Foreskin keratinocyte (primary cell): ENCODE measurements at places on chromosomes 1 and 21. TPM values are rescaled to one million over a fixed set of nuclear protein-coding genes. Genes with fewer than 3 reads are reported as not detected.

DNA sequence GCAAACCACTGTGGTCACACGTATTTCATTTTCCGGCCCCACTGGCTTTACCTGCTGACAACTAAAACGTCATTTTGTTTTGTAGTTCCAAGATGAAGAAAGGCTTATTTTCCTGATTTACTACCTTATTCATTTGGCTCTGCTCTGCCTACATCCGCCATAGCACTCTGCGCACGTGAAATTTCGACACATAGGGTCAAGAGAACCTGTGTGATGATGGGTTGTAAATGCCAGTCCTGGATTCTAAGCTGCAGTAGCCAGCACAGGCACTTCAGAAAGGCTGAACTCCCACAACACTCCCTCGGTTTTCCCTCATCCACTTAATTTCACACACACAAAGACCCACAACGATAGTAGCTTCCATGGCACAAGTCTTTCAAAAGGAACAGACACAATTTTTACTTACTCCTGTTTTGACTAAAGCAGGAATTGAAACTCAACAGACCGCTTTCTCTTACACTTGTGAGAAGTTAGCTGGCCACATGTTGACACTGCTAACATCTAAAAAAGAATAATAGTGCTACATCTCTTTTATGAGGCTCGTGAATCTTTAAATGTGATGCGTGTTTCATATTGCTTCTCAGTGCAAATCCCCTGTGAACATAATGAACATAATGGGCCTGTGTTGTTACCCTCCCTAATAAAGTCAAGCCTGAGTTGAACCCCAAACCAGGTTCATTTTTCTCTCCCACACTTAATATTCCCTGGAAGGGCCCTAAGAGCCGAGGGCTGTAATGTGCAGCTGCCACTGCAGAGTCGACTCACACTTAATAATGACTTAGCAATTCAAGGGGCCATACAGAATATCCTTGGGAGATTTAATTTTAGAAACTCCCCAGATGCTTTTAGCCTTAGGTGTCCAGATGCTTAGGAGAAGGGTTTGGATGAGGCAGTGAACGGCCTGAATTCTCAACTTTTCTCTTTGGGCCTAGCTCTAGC is 1.5 kb upstream of the RUNX1 start:
- no peak for DNase-seq

DNA sequence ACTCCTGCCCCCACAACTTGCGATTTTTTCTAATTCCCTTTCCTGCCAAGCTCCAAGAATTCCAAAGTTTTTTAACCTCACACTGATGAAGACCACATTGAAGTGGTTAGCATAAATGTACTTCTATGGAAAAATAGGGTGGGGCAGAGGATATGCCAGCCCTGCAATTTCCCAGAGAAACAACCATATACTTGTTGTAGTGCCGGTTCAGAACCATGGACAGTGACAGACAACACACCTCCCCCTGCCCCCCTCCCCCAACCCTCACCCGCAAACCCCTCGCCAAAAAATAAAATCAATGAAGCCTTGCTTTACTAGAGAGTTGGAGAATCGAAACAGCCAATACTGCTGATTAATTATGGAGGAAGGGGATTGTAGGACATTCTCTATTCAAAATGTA is 109.5 kb upstream of the GRIK3 start:
- DNase-seq, result no peak

DNA sequence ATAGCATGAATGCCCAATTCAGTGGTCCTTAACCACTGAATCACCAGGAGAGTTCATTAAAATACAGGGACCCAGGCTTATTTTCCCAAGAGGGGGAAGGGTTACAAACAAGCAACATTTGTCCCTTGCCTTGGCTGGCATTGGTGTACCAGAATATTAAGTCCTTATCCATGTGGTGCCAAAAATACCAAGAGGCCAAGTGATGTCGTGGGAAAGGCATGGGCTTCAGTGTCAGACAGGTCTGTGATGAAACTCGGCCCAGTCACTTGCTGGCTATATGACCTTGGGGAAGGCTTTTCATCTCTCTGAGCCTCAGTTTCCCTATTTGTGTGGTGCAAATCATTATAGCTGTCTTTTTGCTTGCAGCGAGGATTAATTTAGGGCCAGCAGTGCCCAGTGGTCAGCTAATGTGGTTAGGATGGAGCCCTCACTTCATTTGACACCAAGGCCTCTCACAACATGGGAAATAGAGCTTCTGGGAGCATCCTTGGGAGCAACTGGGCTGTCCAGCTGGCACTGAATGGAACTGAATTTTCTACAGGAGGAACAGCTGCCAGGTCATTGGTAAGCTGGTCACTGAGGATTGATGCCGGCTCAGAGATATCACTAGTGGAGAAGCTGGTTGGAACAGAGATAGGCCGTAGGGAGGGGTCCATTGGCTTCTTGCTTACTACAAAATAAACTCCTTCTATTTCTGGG is 77.2 kb upstream of the PPP2R5A start:
- no peak for DNase-seq

- DNase-seq, result no peak
These were observed 22.1 kb downstream of the NEK2 start for GRCh38 chr1:211653293-211653692.

DNA sequence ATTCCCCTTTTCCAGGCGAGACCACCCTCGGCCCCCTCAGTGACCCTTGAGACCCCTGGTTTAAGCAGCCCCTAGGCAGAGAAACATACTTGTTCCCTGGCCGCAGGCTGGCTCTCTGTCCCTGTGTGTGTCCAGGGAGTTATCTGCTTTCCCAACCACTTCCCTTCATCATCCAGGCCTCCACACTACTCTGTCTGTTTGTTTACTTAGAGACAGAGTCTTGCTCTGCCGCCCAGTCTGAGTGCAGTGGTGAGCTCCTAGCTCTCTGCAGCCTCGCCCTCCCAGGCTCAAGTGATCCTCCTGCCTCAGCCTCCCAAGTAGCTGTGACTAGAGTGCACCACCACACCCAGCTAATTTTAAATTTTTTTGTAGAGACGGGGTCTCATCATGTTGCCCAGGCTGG is 5.8 kb upstream of the VWA1 start:
- DNase-seq, result no peak

GRCh38 chr1:13510499-13510898 is 3.3 kb downstream of the LRRC38 start:
- no peak for DNase-seq

- DNase-seq, result no peak
These were observed 24.6 kb upstream of the TRAPPC10 start for GRCh38 chr21:43987509-43987908.

Gene PAQR6
- 1.1 and 1.8 TPM in 2 replicates for polyA plus RNA-seq

DNA sequence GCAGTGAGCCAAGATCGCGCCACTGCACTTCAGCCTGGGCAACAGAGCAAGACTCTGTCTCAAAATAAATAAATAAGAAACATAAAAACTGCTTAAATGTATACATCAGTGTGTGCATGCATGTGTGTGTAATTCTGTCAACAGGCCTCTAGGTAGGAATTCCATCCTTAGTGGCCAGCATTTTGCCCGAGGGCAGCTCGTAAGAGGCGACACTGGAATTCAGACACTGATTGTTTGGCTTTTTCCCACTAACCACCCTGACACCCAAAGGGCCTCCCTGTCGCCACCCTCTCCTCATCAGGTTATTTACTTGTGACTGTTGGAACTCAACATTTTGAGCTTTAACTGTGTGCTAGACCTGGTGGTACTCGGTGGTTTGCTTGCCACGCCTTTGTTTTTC is 64.0 kb upstream of the KIF1B start:
- no peak for DNase-seq

Gene MMEL1
- polyA plus RNA-seq, result 0.29 and 0.56 TPM in 2 replicates

DNA sequence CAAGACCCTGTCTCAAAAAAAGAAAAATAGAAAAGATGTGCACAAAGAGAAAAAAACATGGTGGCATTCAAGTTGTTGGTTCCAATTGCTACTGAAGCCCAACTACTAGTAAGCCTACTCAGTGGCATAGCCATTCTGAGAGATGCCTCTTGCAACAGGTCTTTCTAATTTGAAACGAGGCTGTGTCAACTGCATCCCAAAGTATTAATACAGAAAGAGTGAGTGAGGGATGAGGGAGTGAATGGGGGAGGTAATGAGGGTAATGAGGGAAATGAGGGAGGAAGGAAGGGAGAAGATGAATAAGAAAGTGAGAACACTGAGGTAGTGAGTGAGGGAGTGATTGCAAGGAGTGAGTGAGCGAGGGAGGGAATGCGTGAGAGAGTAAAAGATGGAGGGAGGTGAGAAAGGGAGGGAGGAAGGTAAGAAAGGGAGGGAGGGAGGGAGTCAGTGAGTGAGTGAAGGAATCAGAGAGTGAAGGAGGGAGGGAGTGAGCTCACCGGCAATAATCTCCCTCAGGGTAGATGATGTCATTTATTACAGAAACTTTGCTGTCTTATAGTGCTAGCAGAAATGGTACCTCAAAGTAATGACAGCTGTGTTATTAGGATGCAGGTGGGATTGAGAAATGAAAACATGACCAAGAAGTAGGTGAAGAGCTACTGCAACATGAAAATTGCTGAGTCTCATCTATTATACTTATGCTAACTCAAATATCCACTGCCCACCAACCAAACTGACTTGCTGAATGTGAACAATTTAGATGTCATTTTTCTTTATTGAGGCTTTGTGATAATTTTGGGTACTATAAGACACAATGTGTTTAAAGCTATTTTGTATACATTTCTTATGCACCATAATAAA is 75.6 kb upstream of the ADAM30 start:
- DNase-seq, result peak; percentile 42

DNA sequence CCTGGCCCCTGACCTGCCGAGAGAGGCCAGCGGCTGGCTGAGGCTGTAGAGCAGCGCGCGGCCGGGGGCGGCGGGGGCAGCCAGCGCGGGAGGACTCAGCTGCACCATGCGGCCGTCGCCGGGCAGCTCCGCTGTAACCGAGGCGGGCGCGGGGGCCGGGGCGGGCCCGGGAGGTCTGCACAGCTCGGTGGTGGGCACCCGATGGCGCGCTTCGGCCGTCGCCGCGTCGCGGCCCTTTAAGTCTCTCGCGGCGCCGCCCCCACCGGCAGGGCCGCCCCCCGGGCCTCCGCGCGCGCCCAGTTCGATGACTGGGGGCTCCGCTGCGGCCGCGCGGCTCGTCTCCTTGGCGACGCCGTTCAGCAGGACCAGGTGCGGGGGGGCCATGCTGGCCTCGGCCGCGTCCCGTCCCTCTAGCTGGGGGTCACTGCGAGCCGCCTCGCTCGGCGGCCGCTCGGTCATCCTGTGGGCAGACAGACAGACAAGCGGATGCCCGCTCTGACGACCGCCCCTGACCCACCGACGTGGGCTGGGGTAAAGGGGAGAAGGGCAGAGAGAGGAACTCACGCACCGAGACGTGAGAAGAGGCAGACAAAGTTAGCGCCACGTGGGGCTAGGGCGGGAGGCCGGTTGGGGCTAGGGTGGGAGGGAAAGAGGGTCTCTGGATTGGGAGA is 6.5 kb downstream of the TAL1 start:
- no peak for DNase-seq

DNA sequence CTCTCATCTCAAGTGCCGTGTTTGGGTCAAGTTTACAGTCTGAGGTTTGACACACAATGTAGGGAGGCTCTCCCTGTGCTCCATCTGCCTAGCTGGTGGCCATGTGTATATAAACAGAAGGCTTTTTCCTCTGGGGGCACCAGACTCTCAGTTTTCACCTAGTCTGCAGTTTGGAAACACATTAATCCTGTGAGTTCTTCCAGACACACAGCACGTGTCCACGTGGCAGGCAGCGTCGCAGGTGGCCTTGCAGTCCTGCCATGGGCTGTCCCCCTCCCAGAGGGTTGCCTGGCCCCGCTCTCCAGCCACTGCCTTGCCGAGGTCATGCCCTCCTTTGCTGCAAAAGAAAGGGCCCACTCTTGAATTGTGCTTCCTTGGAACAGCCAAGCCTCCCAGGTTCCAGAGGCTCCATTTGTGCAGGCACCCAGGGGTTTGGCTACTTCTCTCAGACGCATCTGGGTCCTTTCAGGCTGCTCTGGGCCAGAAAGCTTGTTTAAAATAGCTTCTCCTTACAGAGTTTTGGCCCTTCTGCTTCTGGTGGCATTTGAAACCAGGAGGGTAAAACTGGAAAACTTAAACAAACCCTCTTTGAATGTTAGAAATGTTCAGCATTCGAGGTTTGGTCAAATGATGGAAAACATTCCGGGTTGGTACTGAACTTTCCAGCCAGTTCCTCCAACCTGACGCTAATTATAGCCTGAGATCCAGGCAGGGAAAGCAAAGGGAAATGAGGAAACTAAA is 4.4 kb upstream of the RUNX1 start:
- DNase-seq, result no peak

Gene FCRL2
- not detected in 2 replicates for polyA plus RNA-seq

GRCh38 chr1:198986442-198986841 is 347.6 kb downstream of the PTPRC start:
- no peak for DNase-seq

DNA sequence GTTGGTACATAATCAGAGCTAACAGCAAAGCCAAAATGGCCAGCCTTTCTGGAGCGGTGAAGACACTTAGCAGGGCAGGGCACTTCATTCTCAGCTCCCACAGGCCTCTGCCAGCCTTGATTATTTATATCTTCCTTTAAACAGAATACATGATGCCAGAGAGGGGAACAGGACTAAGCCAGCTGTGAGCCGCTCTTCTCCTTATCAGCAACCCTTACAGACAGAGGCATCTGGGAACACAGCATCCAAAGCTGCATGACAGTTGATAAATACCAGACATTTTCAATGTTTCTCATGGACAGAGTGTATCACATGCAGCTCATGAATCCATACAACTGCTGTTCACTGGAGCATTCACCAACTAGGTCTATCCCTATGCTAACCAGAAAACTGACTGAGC is 29.1 kb downstream of the DNAJC11 start:
- DNase-seq, result no peak

Gene ERG
- polyA plus RNA-seq, result 0.03 and 0.12 TPM in 2 replicates

DNA sequence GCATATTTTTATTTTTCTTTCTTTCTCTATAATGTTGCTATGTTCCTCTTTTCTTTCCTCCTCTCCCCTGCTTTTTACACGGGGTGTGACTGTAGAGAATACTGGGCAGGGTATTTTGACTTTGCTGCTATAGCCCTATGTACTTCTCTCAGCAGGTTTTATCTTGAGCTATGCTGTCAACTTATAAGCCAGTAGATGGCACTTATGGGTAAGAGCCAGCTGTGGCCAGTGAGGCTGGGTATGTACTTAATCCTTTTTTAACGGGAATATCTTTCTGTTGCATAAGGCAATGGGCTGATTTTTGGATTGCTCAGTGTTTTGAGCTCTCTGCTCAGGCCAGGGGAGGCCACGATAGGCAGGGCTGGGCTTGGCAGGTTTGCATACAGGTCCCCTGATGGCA is 99.0 kb downstream of the KCNK2 start:
- no peak for DNase-seq
